Activated CD8-positive, alpha-beta memory T cell treated with anti-CD3 and anti-CD28 coated beads, Interleukin-2, amount 50 U/mL, for 4 hours (primary cell): ENCODE measurements at places on chromosomes 12 and 14.
A peak's percentile ranks its signal among the peaks of the same experiment; 100 is the strongest.

DNA sequence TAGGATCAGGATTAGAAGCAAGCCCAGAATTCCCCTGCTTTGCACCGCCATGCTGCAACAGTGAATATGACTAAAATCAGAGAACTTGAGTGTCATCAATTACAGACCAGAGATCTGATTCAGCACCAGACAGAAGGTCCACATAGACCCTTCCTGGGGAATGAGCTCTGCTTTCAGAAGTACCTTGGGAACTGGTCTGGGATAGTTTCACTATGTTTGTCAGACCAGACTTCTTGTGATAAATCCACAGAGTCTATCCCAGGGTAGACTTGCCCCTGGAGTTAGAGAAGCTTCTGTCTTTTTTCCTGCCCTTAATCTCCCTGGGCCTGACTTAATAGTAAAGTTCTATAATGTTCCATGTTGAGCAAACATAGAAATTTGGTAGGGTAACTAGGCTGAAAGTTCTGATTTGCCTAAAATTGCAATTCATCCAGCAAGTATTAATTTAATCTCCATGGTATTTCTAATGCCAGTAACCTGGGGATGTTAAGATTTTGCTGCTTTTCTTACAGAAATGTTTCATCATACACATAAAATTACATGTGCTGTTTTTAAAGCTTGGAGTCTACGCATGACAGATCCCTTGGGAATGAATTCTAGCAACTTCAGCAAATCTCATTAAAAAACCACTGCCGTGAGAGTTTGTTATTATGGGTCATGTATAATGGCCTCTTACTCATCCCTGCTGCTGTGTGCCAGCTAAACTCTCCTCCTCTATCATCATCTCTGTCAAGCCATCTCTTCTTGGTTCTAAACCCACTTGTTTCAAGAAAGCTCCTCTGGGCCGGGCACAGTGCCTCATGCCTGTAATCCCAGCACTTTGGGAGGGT is 61.3 kb upstream of the METAP2 start:
- no peak for DNase-seq

DNA sequence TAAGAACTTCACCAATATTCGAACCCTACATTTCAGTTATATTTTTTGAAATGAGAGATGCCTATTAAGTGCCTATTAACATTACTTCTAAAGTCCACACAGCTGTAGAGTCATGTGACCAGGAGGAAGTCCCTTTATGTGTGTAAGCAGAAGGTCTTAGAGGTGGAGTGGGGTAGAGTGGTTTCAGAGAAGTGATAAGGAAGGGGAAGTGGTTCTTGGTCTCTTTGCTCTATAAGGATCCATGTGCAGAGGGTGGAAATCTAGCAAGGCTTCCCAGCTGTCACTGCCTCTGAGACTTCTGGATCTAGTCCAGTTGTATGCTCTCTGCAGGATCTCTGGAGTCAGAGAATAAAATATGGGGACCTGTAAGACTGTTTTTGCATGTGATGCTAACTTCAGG is 673.9 kb downstream of the FLRT2 start:
- no peak for DNase-seq

GRCh38 chr12:29088611-29089219 is 60.4 kb upstream of the FAR2 start:
- DNase-seq: no peak

- DNase-seq: no peak
Observed at GRCh38 chr14:102620413-102620812, 28.0 kb downstream of the RCOR1 start.

DNA sequence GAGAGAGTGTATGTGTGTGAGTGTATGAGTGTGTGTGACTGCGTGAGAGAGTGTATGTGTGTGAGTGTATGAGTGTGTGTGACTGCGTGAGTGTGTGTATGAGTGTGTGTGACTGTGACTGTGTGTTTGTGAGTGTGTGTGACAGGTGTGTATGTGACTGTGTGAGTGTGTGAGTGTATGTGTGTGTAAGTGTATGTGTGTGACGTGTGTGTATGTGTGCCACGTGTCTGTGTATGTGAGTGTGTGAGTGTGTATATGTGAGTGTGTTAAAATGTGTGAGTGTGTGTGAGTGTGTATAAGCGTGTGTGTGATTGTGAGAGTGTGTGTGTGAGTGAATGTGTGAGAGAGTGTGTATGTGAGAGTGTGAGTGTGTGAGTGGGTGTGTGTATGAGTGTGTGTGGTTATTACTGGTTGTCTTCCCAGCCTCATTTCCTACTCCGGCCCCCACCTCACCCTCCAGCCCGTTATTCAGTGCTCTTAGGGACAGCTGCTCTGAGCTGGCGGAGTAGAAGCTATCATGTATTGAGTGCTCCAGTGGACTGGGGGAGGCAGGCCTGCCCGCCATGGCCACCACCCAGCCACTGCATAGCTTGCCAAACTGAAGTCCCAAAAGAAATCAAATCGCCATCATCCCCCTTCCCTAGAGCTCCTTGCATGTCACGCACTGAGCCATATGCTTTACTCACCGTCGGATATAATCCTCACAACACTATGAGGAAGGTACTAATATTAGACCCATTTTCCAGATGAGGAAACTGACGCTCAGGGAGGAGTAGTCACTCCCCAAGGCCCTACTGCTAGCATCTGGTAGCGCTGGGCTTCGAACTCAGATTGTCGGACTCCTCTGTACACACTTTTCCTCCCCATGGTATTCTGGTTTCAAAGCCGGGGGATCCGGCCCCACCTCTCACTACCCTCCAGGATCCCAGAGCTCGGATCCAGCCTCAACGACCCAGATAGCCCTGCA is 10.3 kb upstream of the MYL2 start:
- DNase-seq: no peak

DNA sequence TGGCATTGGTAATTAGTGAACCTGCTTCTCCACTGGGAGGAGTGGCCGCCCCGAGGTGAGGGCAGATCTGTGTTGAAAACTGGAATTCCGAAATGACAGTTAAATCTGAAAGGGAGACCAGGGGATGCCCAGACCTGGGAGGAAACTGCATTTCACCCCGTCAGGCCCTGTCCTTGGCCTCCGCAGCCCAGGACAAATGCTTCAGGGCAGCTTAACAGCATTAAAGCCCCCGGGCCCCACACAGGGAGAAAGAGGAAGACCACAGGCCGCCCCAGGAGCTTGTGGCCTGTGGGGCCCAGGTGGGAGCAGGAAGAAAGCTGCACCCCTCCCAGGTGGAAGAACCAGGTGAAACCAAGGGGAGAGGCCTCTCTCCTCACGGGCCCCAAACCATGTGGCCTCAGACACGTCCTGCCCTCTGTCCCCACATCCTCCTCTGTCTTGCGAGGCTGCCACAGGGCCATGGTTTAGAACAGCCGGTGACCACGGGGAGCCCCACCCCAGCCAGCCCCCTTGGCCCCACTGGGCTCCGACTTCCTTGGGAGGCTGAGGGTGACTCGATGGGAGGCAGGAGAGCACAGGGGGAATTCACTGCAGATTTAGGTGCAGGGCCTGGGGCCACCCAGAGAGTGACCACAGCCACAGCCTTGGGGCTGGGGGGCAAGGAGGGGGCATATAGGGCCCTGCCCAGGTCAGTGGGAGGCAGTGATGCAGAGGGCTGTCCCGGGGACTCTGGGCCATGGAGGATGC is 265.4 kb downstream of the ADGRD1 start:
- DNase-seq: no peak

DNA sequence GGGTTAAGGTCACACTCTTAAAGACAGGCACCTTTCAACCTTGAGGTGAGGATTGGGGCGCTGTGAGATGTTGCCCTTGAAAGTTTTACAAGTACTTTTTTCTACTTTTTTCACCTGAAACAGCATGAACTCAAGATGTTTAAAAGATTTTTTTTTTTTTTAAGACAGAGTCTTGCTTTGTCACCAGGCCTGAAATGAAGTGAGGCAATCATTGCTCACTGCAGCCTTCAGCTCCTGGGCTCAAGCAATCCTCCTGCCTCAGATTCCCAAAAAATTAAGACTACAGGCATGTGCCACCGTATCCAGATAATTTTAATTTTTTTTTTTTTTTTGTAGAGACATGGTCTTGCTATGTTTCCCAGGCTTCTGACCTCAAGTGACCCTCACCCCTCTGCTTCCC is 243.9 kb downstream of the DIO2 start:
- no peak for DNase-seq

GRCh38 chr12:115993737-115994136 is 283.8 kb downstream of the MED13L start:
- DNase-seq: no peak

DNA sequence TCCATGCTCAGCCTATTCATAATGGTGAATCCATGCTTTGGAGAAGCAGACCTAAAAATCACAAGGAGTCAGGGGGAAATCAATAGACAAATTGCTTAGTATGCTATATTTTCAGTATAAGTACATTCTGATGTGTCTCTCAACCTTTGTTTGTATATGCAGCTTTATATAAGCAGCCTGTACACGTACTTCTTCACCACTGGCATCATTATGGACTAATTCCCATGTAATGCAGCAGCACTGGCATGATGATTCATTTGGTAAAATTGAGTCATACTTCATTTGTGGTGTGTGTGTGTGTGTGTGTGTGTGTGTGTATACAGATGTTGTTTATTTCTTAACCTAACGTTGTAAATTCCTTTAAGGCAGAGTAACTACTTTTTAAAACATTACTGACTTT is 10.9 kb downstream of the DCP1B start:
- DNase-seq: no peak

DNA sequence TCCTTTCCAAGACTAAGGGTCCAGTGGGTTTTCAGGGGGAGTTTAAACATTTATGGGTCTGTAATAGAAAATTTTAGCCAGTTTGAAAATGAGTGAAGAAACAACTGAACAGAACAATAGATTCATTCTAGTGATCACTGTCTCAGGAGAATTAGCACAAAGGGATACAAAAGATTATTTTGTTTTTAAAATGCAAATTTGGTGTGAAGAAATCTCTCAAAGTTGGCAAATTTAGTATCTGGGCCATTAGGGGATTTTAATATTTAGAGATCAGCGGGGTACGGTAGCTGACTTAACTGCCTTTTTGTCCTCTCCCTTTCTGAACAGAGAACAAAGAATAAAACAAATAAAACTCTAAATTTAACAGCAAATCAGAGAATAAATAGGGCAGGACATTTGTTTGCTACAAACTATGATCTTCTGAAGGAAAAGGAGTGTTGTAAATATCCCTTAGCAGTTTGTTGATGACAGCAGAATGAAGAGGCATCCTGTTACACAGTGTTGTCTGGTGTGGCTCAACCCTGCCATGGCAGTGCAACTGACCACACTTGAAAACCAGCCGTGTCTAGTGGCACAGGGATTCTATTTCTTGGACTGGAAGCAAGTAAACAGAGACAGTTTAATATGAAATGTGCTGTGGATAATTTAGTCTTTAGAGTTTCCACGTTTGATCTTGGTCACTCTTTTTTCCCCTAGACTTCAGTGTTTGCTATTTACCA is 46.3 kb upstream of the LRTM2 start:
- no peak for DNase-seq

GRCh38 chr12:96195845-96196451 is 1.8 kb downstream of the ELK3 start:
- DNase-seq: peak; percentile 59

DNA sequence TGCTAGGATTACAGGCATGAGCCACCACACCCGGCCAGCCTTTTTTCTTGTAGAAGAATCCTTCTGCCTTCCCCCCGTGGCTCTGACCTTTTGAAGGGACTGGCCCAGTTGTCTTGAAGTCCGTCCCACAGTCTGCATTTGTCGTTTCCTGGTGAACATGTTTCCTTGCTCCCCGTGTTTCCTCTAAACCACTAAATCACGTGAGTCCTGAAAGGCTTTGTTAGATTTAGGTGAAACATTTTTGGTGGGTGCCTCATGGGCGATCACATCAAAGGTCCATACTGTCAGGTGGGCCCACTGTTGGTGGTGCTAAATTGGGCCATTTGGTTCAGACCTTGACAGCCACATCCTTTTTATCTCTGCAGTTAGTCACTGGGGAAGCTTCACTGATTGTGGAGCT is 26.3 kb downstream of the MLXIP start:
- no peak for DNase-seq

GRCh38 chr14:21874167-21874566 is 200.5 kb upstream of the OR4E1 start:
- DNase-seq: no peak

DNA sequence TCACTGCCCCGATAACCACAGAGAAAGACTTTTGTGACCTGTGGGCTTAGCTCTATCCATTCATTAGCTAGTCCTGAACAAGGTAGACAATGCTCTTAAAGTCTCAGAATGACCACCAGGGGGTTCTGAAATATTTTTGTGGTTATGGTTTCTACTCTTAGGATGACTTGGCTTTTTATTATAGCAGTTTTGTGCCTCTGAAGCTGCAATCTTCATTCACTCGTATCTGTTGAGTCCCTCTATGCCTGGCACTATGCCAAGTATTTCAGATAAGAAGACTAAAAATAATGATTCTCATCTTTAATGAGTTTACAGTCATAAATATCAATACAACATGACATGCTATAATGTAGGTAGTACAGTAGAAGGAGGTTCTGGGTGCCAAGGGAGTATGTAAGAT is 130.8 kb upstream of the TRHDE start:
- DNase-seq: no peak

GRCh38 chr12:79370021-79370420 is 320.7 kb downstream of the PAWR start:
- DNase-seq: no peak

DNA sequence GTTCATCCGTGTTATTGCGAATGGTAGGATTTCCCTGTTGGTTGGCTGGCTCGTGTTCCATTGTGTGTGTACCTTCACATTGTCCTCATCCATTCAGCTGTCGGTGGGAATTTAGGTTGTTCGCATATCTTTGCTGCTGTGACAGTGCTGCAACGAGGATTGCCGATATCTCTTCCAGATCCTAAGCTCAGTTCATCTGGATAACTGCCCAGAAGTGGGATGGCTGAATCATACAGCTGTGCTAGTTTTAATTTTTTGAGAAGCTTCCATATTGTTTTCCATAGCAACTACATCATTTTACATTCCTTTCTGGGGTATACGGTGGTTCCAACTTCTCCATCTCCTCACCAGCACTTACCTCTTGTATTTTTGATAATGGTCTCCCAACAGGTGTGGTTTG is 292.8 kb upstream of the SFSWAP start:
- no peak for DNase-seq

- no peak for DNase-seq
Observed at GRCh38 chr14:89032086-89032649, 207.7 kb downstream of the TTC8 start.

DNA sequence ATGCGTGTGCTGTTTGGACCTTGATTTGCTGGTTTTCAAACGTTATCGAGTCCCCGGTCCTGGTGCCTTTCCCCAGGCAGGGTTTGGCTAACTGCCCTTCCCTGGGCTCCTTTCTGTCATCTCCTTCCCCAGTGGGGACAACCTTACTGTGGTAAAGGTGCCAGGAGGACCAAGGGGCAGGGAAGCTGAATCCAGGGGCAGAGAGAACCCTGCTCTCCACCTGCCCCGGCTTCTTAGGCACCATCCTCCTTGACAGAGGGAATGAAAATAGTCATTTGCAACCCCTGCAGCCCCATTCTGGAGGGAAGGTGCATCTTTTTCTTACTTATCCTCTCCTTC is 5.0 kb downstream of the CEBPE start:
- DNase-seq: no peak

DNA sequence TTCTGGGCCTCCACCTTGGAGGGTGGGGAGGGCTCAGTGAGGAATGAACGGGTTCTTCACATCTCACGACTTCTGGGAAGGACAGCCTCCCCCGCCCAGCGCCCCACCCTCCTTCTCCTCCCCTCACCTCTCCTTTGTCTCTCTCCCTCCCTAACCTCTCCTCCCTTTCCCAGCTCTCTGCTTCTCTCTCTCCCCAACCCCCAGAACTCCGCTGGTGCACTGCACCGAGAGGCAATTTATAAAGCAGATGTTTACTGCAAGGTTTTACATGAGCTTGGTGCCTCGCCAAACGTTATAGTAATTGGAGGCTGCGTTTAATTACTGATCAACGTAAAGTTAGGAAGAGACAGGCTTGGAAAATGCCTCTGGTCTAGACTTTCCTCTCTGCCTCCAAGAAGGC is 42.9 kb upstream of the FAM222A start:
- DNase-seq: no peak
